ENCODE measurements at places on chromosomes 5 and 9.

GRCh38 chr5:76190356-76190755 lies 107.2 kb downstream of the SV2C start:
- DNase-seq, result no peak

- DNase-seq, result no peak
Measured at GRCh38 chr5:120599576-120599975, 135.5 kb downstream of the PRR16 start.

- no peak for DNase-seq
Measured at GRCh38 chr5:140073296-140073695, 30.2 kb upstream of the NRG2 start.

DNA sequence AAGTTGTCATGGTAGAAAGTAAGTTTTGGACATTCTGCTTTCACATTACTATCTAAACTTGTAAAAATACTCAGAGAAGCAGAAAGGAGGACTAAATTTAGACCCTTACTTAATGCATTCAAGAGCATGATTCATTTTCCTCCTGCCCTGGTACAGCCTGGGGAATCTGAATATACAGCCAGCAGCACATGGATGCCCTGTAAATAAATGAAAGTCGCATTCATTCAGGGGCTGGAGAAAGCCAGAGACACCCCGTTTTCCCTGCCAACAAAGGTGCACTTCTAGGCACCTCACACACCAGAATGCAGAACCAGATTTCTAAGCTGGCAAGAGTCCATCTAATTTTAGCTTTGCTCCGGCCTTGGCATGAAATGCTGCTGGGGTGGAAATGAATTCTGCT lies 172.7 kb upstream of the KLF9 start:
- DNase-seq, result no peak

- DNase-seq, result no peak
Measured at GRCh38 chr5:77172713-77173328, 37.7 kb upstream of the PDE8B start.

DNA sequence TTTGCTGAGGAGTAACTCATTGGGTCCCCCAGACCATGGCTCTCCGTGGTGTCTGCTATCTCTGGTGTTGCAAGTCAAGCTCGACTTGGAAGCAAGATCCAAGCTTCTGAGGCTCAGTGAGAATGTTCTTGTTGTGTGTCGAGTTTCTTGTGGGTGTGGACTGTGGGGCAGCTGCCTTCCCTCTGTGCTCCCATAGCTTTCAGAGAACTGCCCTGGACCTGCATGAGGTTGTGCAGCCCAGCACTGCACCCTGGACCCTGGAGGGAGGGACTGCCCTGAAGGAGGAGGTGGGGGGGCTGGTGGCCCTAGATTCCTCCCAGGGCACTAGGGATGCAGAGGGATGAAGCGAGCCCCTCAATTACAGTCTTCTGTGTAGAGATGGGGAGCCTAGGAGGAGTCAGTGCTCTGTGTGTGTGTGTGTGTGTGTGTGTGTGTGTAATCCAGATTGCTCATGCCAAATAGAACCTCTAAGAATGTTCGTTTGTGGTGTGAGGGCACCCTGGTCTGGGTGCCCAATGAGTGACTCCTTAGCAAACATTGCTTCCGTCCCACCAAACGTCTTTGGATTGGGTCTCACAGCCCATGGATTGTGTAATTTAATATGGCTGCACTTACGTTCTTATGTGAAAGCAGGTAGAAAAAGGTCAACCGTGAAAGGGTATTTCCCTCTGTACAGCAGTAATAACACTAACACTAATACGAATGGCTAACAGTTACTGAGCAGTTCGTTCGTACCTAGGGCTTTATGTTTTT lies 143.3 kb upstream of the LMX1B start:
- DNase-seq, result no peak

DNA sequence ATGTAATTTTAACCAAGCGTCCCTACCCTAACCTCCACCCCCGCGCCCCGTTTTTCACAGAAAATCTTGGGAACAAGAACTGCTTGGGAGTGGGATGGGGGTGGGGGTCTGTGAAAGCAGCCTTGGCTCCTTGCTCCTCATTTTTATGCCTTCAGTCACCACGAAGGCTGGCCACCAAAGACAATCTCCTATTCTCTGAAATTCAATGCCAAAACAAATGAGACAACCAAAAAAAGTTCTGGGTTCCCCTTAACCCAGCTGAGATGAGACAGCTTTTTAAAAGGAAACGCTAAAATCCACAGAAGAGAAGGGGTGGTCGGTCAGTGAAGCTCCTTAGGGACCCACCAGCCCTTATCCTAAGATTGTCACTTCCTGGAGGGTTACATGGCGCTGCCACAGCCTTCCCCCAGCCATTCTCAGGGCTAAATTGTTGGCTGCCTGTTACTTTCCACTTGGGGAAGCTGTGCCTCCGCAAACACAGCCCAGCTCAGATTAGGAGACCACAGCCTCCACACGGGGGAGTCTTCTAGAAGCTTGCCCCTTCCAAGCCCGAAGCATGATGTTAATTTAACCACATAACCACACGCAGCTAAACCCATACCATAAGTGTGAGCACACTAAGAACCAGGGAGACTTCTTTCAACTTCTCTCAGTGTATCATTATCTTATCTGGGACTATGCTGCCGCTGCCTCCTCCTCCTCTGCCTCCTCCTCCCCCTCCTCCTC lies 136.3 kb downstream of the FOXD1 start:
- DNase-seq, result peak; percentile 39

DNA sequence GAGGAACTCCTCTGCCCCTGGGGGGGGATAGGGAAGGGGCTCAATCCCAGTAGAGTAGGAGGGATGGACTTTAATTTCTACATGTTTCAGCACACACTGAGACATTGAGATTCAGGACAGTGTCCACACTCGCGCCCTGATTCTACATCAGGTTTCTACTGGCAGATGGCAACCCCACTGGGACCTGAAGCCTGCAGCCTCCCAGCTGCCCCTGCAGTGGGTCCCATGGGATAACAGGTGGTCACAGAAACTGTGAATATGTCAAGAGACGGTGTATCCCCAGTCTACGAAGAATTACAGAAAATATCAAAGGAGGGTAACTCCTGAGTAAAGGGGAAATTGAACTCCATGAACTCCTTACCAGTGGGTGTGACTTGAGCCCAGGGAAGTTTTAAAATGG lies 2.4 kb upstream of the TERT start:
- no peak for DNase-seq

DNA sequence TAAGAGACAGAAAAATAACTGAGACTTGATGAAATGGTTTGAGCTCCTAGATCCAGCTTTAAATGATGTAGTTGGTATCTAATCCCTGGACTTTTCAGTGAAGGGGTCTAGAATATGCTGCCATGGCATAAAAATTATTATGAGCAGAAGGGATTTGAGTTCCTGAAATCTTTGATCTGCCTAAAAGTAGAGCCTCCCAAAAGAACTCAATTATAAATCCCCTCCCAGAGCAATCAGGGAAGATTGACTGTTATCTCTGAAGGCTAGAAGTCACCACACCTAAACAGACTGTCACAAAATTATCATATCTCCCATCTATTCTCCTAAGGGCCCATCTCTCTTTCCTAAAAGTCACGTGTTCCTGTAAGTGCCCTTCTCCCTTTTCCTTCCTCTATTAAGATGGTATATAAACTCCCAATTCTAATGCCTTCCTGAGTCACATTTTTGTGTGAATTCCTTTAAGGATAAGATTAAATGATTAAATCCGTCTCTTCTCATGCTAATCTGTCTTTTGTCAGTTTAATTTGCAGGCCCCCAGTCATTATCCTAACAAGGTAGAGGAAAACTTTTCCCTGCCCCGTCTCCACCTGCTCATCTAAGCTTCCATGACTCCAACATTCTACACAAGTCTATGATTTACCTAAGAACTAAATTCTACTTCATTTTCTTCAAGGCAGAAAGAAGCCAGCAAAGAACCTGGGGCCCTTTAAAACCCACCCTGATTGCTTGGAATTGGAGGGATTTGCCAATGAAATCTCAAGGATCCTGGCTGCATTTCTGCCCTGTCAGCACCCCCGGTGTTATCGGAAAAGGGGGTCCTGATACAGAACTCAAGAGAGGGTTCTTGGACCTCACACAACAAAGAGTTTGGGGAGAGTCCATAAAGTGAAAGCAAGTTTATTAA lies 47.1 kb upstream of the PWWP2A start:
- DNase-seq, result no peak

DNA sequence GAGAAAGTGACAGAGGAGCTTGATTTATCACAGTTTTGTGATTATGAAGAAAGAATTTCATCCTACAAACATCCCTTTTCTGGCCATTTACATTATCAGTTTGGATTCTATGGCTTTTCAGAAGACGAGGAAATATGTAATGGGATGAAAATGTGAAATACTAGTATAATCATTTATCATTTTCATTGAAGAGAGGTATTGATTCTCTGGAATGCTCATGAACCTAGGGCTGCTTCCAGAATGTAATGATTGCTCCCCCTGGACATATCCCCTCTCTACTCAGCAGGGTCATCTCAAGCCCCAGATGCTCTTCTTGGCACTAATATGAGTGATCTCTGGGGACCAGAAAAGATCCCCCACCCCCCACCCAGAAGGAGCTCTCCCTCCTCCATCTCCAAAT lies 106.7 kb upstream of the ZNF618 start:
- no peak for DNase-seq

DNA sequence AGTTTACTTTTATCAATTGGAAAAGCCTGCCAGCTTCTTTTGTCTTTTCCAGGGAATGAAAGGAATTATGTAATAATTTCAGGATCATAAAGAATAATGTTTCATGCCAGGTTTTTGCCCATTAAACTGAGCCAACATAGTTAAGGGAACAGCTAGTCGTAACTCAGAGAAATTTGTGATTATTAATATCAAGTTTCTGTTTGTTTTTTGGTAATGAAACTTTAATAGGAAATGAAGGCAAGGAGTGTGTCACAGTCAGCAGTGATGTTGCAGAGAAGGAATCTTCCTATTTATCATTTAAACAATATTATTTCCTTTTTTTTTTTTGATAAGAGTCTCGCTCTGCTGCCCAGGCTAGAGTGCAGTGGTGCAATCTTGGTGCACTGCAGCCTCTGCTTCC lies 10.7 kb downstream of the NFIL3 start:
- DNase-seq, result no peak

GRCh38 chr5:43168175-43168574 lies 23.9 kb upstream of the NIM1K start:
- DNase-seq, result no peak

DNA sequence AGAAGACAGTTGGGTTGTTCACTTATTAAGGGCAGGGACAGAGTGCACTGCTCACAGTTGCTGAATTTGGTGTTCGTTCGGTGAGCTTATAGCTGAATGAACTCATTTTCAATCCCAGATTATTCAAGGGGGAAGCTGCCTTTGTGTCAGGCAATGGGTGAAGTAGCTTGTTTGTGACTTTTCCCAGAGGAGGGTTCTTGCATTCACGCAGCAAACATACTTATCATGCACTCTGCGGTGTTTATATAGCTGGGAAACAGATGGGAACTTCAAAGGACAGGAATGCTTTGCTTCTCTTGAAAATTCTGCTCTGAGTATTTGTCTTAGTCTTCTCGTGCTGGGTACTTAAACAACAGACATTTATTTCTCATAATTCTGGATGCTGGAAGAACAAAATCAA lies 64.7 kb upstream of the ABCA1 start:
- DNase-seq, result no peak

DNA sequence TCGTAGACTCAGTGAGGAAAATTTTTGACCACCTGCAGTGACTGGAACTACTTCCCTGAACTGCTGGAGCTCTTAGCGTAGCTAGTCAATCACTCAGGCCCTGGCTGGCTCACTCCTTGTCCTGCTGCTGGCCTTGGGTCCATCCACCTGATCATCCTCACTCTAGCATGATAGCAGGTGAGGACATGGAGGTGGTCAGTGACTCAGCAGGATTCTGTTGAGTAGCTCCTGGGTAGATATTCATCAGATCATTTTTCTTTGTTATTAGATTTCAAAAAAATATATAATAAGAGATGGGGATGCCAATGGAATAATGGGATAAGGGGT lies 25.0 kb upstream of the SEMA4D start:
- no peak for DNase-seq

DNA sequence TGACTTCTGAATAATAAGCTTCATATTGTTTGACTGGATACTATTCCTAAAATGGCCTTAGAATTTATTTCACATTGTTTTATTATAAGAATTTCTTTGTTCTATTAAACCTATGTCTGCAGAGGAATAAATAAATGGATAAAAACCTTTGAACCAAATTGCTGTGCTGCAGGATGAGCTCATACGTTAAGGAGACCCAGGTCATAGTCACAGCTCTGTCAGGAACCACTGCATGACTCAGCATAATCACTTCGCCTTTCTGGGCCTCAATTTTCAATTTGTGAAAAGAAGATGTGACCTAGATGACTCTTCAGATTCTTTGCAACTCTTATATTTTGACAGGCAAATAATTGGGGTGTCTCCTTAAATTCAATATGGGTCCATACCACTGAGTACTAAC lies 36.7 kb upstream of the HMHB1 start:
- DNase-seq, result no peak

- no peak for DNase-seq
Measured at GRCh38 chr9:111937301-111937700, 40.7 kb downstream of the UGCG start.

DNA sequence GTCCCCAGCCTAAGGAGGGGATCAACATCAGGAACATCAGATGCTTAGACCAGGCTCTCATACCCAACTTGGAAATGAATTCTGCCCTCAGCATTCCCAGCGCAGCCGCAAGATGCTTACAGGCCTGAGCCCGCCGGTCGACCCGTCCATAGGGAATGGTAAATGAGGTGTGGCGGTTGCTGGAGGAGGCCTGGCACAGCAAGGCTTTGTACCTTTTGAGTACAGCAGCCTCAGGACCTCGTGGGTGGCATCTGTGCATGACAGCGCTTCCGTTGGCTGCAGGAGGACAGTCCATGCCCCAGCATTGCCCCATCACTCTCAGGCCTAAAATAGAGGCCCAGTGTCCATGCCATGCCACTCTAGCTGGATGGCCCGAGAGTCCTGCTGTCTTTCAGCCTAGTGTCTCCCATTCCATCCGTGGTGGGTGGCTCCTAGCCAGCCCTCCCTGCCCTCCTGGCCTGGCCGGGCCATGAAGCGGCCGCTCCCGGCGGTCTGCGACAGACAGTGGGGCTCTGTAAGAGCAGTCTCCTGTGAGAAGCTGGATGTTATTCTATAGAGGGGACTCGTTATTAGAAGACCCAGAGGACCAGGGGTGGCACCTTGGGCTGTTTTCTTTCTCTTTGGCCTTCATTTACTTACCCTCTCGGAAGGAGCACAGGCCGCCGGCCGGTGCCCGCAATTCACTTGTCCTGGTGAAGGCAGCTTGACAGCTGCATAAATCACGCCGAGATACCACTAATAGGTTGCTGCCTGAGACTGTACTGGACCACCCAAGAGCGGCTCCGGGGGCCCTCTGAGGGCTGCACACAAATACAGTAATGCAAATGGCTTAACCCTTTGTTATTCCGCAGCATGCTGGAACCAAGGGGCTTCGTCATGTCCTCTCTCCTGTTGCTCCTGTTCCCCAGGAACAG lies 223.5 kb upstream of the TUT7 start:
- DNase-seq, result no peak

Measured in kidney epithelial cell (primary cell).